ENCODE measurements at places on chromosomes 1 and 21. TPM values are rescaled to one million over a fixed set of nuclear protein-coding genes. Genes with fewer than 3 reads are reported as not detected.

DNA sequence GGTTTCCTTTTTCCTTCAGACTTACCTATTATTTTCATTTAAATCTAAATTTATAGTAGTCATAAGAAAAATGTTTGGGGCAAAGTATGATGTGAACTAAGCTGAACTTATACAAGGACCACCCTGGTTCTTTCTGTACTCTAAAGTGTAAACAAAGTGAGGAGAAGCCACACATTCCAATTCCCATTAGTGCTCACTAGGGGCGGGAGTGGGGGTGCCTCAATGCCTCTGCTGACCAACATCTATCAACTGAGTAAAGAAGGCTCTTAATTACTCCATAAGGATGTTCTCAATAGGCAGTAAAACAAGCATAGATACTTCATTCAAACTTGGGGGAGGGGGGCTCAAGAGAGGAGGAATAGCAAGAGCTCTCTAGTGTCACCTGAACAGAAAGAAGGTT is 151.7 kb downstream of the CDC42BPA start:
- DNase-seq: no peak

Gene FAM167B
- 2.5 TPM for total RNA-seq

Gene C1orf87
- 0.71 TPM for total RNA-seq

- peak; percentile 15 for DNase-seq
These were observed 63.4 kb upstream of the RAB3GAP2 start for GRCh38 chr1:220335668-220336067.

Gene PTCH2
- 2.7 TPM for total RNA-seq

Gene LRRC71
- total RNA-seq: 0.53 TPM

DNA sequence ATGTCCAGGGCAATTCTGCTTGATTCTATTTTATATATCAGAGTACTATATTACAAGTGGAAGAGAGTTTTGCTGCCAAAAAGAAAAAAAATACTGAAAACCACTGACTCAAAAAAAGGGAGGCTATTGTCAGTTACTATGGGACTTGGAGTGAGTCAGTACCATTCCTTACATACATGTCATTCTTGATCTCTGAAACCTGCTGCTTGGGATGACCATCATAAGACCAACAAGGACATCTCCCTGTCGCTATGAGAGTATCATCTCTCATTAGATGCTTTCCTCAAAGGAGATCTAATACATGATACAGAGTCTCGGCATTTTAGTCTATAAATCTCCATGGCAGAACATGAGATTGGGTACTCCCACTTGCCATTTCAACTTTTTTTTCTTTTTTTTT is 11.8 kb upstream of the INPP5B start:
- no peak for DNase-seq

DNA sequence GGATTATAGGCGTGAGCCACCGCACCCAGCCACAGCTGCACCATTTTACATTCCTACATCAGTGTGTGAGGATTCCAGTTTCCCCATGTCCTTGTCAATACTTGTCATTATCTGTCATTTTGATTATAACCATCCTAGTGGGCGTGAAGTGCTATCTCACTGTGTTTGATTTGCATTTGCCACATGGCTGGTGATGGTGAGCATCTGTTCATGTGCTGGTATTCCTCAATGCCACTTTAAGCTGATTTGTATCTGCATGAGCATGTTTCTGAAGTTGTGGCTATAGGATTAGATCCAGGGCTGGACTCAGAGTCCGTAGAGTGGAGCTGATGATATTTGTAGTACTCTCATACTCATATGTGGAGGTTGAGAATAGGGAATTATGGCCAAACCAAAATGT is 36.6 kb downstream of the SRRM1 start:
- no peak for DNase-seq

GRCh38 chr21:28063241-28064216 is 929.1 kb downstream of the LTN1 start:
- no peak for DNase-seq

Gene PKN2
- total RNA-seq: 34.8 TPM

Gene CRNN
- total RNA-seq: not detected

Gene CD52
- 1.7 TPM for total RNA-seq

DNA sequence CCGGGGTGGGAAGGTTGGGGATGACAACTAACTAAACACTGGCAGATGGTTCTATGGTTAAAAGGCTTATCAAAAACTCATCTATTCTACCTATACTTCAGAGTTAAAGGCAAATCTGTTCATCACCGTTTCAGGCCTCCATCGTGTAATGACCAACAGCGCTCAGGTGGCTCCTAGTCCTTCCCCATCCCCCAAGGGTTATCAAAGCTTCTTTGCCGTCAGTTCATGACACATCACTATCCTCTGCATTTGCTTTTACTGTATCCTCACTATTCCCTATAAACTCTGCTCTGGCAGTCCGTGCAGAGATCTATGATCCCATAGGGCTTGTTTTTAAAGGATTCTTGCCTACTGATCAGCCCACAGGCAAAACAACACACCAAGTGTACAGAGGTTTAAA is 8.2 kb downstream of the HMGN1 start:
- no peak for DNase-seq

GRCh38 chr1:95233319-95233736 is 682 bp upstream of the RWDD3 start:
- peak; percentile 46 for DNase-seq

Gene NUDT4B
- total RNA-seq: 0.98 TPM

- DNase-seq: no peak
These were observed 43.8 kb downstream of the CD53 start for GRCh38 chr1:110916669-110917306.

DNA sequence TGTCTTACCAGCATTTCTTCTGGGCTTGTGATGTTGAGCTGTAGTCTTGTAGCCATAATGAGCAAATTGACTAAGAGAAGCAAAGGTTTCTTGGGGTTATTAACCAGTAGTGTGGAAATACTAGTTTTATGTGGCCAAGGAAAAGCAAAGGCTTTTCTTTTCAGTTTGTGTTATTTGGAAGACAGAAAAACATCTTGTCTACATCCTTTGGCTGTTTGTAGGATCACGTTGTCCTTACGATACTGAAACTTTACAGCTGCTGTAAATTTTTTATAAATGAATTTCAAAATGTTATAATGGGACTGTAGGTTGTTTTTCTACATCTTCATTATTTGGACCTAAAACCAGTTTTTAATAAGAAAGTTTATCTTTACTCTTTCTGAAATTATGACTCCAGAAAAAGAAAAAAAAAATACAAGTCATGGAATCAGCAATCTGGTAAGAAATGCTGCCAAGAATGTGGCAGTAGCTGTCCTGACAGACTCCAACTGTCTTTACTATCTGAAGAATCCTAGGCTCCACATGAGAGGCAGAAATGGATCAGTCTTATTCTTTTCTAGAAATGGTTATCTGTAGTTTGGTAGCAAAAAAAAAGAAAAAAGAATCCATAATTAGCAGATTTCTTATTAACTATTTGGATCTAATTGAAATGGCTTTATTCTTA is 41.6 kb upstream of the QSOX1 start:
- no peak for DNase-seq

DNA sequence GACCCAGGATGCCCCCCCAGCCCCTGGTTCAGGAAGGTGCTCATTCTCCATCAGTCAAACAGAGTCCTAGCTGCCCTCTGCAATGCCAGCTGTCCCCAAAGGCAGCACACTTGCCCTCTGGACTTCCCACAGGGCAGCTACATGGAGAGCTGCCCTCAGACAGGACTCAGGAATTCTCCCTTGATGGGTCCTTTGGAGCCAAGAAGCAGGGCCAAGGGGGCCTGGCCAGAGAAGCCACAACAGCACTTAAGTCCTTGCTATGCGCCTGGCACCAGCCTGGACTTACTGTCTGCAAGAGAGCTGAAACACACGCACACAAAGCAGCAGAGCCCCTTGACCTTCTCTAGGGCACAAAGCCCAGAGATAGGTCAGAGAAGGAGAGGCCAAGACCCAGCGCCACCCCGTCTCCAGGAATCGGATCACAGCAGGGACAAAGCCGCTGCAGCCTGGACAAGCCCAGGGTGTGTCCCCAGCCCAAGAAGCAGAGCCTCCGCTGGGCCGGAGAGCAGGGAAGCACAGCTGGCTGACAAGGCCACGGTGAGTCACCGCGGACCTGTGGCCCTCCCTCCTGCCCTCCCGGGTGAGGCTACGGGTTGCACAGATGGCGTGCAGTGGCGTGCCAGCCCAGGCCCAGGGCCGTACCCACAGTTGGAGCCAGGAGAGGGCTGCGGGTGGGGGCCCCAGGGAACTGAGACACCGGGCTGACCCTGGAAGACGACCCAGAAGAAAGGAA is 1.7 kb downstream of the WNT9A start:
- peak; percentile 76 for DNase-seq

- DNase-seq: peak; percentile 33
These were observed 616 bp downstream of the TAF12 start for GRCh38 chr1:28642056-28642846.

- no peak for DNase-seq
These were observed 24.1 kb downstream of the SLC9A1 start for GRCh38 chr1:27130798-27131197.

- DNase-seq: no peak
These were observed 117.7 kb downstream of the GRIK1 start for GRCh38 chr21:29822064-29822463.

- DNase-seq: no peak
These were observed 151.0 kb downstream of the FMN2 start for GRCh38 chr1:240242601-240243144.

Gene CRP
- total RNA-seq: not detected

DNA sequence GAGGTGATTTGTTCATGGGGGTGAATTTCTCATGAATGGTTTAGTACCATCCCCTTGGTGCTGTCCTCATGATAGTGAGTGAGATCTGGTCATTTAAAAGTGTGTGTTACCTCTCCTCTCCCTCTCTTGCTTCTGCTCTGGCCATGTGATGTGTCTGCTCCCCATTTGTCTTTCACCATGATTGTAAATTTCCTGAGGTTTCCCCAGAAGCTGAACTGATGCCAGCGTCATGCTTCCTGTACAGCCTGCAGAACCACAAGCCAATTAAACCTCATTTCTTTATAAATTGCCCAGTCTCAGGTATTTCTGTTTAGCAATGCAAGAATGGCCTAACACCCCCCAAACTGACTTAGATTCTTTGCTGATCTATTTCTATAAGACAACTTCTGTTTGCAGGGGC is 249.4 kb upstream of the B3GALT2 start:
- no peak for DNase-seq

DNA sequence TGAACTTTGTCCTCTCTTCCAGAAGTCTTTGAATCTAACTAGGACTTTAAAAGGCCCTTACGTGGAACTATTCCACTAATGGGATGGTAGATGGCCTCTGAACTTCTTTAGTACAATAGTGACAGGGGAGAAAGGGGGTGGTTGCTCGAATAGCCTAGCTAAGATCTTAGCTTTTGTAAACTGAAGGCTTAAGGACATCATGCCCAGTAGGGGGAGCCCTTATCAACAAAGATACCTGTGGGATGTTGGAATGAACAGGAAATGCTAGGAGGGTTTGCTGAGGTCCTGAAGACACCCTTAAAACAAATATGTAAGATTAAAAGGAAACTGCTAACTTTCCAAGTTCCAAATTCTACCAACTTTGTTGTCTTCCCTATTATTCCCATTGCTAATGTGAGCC is 33.2 kb downstream of the NHLH2 start:
- peak; percentile 68 for DNase-seq

GRCh38 chr1:110201157-110201825 is 8.8 kb upstream of the KCNC4 start:
- no peak for DNase-seq

Gene OR14C36
- not detected for total RNA-seq

Gene CDCA8
- total RNA-seq: 2.2 TPM

DNA sequence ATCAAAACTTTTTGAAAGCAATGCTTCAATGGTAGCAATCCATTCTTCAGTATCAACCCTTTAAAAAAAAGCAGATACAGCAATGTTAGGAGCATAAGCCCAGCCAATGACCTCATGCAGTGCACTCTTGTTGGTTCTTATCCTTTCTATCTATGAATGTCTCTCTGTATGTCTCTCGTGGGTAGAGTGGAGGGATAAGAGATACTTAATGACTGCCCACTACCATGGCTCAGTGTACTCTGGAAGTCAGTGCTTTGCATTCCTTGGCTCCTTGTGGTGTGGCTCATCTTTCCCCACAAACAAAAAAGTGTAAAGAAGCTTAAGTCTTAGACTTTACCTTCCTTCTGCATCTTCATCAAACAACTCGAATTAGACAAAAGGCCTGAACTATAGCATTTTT is 50.3 kb downstream of the PCSK9 start:
- DNase-seq: no peak

- no peak for DNase-seq
These were observed 58.5 kb upstream of the LAX1 start for GRCh38 chr1:203706444-203706843.

GRCh38 chr1:232556351-232556750 is 73.6 kb downstream of the SIPA1L2 start:
- DNase-seq: no peak

Gene HNRNPCL2
- not detected for total RNA-seq

DNA sequence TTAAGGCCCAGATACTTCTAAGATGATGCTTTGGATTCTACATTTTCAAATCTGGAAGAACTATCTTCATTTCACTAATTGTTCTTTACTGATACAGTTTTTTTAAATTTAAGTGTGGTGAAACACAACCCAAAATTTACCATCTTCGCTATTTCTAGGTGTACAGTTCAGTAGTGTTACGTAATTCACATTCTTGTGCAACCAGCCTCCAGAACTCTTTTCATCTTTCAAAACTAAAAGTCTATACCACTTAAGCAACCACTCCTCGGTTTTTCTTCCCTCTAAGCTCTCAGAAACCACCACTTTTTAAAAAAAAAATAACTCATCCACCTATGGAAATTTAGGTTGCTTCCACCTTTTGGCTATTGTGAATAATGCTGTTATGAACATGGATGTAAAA is 220.7 kb downstream of the PDE4B start:
- no peak for DNase-seq

Gene ETNK2
- 3.1 TPM for total RNA-seq

Gene PRDM16
- 0.66 TPM for total RNA-seq

Data from muscle of leg (tissue), 16 donors.